H54 (cell line): ENCODE measurements at places on chromosomes 3 and 15.

GRCh38 chr3:124939661-124940060, 5.1 kb upstream of the MUC13 start:
- no peak for DNase-seq

DNA sequence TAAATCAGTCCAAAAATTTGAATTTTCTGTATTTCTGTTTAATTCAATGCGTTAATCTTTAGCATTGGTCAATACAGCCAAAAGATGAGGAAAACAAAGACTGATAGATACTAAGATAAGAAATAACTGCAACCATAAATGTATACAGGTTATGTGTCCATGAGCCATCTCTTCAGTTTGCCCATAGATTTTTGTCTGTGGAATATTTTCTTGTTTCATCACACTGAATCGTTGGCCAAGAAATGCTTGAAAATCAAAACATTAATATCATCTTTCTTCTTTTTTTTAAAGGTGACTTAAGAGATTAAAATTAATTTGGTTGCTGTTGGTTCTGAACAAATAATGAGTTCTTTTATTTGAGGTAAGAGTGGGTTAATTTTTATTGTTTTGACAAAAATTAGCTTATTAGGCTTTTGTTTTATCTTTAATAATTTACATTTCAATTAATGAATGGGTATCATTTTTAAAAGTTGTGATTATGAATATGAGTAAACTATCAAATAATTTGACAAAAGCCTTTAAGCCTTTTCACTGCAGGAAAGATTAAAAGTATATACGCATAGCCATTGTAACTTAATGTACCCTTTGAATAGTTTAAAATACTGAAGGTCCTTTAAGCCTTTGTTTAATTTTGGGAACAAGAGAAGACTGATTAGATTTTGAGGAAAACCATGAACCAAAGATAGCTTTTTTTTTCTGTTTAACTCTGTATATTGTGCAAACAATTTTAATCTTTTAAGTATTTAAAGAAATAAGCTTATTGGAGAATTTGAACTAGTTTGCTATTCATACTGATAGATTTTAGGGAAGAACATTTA, 14.7 kb upstream of the CHD2 start:
- DNase-seq = no peak

DNA sequence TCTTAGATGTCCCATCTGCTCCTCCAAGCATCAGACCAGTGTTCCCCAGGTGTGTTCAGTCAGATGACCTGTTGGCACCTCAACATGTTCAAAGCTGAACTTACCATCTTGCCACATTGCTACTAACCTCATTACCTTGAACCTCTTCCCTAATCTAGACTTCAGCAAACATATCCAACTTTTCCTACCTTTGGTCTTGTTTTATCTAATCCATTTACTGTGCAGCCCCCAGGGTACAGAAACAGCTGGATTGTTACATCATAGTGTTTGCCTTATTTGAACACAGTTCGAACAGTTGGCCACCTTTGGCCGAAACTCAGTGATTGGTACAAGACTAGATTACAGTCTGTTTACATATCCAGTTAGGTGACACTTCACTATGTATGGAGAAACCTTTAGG, 36.1 kb upstream of the MCF2L2 start:
- no peak for DNase-seq

DNA sequence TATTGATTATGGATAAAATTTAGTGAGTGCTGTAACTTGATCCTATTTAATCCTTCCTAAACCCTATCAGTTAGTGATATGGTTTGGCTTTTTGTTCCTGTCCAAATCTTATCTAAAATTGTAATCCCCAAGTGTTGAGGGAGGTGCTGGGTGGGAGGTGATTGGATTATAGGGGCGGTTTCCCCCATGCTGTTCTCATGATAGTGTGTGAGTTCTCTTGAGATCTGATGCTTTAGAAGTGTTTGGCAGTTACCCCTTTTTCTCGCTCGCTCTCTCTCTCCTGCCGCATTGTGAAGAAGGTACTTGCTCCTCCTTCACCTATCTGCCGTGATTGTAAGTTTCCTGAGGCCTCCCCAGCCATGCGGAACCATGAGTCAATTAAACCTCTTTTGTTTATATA, 134.0 kb upstream of the SUCLG2 start:
- no peak for DNase-seq

- DNase-seq = no peak
Observed at GRCh38 chr15:25893596-25893995, 30.5 kb upstream of the ATP10A start.

DNA sequence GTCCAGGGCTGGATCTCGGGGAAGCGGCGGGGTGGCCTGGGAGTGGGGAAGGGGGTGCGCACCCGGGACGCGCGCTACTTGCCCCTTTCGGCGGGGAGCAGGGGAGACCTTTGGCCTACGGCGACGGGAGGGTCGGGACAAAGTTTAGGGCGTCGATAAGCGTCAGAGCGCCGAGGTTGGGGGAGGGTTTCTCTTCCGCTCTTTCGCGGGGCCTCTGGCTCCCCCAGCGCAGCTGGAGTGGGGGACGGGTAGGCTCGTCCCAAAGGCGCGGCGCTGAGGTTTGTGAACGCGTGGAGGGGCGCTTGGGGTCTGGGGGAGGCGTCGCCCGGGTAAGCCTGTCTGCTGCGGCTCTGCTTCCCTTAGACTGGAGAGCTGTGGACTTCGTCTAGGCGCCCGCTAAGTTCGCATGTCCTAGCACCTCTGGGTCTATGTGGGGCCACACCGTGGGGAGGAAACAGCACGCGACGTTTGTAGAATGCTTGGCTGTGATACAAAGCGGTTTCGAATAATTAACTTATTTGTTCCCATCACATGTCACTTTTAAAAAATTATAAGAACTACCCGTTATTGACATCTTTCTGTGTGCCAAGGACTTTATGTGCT, 527 bp downstream of the B2M start:
- no peak for DNase-seq

DNA sequence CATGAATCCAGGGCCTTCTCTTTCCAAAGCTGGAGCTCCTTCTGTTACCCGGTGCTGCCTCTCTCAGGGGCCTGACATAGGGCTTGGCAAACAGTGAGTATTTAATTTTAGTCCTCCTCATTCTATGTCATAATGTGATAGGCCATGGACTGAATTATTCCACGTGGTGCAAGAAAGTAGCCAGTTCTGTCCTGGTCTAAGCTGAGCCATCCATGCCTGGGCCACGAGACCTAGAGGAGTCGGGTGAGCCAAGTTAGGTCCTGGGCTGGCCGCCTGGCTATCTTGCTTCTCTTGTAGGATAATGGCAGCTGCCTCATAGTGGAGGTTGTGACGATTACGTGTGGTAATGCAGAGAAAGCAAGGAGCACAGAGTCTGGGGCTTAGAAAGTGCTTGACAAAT, 170.6 kb downstream of the FAM43A start:
- no peak for DNase-seq

DNA sequence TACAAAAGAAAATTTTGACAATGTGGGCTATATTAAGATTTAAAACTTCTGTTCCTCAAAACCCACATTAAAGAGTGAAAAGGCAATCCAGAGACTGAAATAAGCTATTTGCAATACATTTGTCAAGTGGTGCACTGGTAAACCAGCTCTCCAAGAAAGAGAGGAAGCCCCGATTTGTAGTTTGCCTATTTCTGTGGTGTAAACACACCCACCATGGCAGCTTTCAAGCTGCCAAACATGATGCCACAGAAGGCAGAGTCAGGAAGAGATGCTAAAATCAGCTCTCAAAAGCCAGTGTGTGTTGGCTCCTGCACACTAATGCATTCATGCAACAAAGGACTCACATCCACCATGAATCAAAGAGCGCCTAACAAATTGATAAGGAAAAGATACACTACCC, 17.5 kb downstream of the RFTN1 start:
- DNase-seq = no peak
